ENCODE measurements at places on chromosomes 11 and 22.

DNA sequence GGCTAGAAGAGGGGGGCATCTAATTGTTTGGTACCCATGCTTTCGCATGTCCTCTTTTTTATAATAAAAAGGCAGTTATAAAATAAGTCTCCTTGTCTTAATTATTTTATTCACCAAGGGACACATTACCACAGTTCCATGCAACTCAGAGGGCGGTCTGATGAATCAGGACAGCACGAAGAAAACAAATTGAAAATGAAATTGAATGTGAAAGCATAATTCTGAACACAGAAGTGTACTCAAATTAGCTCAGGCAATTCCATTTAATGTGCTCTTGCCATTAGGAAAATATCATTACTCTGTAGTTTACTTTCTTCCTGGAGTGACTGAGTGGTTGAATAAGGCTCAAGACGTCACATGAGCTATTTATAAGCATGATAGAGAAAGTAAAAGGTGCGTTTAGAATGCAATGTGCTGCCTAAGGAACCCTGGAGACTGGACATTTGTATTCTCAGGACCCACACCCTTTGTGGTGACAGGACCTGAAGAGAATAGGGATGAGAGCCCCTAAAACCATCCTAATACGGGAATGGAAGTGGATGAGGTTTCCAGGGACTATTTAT is 59.6 kb downstream of the MTNR1B start:
- no peak for DNase-seq

GRCh38 chr11:100003985-100004384 is 683.1 kb upstream of the ARHGAP42 start:
- no peak for DNase-seq

- DNase-seq, result no peak
Measured at GRCh38 chr11:21866781-21867180, 326.1 kb upstream of the ANO5 start.

- no peak for DNase-seq
Measured at GRCh38 chr22:38196791-38197419, 4.9 kb upstream of the MAFF start.
